ENCODE measurements at places on chromosomes 13 and 19.

DNA sequence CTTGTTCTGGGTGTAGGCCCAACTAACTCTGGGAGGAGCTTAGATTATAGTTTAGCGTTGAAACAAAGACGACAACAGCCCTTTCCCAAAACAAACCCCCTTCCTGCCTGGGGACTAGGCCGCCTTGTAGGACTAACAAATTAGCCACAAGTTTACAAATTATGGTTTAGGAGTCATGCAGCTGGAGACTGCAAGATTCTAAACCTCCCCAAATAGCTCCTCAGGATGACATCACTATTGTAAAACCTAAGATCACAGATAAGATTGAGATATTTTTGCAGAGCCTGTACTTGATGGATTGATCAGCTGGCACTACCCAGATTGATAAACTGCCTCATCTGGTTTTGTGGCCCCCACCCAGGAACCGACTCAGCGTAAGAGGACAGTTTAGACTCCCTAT lies 2.3 kb upstream of the SLC25A15 start:
- no peak for DNase-seq

- no peak for DNase-seq
These were observed 2.7 kb downstream of the ZNF154 start for GRCh38 chr19:57706346-57706745.

DNA sequence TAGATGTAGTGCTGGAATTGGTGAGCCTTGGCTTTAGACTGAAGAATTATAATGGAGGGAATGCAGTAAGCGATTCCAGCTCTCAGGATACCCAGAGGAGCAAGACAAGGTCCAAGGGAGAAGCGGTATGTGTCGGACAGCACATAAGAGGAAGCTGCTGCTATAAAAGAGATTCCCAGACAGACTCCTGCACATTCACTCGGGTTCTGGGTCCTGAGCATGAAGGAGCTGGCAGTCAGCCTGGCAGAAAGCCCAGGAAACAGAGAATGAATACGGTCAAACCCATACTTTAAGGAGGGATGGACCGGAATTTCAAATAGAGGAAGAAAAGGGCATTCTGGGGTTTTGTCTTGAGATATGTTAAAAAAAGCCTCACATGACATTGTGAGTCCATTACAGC lies 308.3 kb downstream of the DNAJC15 start:
- DNase-seq, result no peak

- DNase-seq, result no peak
These were observed 6.8 kb downstream of the TMED1 start for GRCh38 chr19:10828981-10829821.

DNA sequence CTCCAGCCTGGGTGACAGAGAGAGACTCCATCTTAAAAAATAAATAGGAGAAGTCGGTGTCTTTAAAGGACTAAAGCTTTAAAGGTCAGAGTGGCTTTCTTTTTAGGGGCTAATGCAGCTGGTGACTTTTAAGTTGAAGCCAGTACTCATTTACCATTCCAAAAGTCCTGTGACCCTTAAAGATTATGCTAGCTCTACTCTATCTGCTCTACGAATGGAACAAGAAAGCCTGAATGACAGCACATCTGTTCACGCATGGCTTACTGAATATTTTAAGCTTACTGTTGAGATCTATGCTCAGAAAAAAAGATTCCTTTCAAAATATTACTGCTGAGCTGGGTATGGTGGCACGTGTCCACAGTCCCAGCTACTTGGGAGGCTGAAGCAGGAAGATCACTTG lies 16.4 kb downstream of the TDRD12 start:
- no peak for DNase-seq

- no peak for DNase-seq
These were observed 4.0 kb upstream of the PRAM1 start for GRCh38 chr19:8506402-8506957.

DNA sequence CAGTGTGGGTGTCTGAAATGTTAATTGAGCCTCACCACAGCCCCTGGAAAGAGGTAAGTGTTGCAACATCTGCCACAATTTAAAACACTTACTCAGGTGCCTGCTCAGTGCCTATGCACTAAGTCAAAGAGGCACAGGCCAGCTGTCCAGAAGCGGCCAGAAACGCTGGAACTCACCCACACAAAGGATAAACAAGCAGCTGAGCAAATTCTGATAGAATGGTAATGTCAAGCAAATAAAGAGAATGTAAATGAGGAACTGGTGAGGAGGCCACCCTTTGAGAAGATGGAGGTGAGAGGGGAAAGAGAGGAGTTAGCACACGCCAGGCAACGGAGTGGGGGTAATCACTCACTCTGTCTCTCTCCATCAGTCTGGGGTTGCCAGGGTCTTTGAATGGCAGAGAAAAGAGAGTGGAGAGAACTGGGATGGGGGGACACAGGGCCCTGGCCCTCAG lies 67.7 kb upstream of the SERP2 start:
- no peak for DNase-seq

DNA sequence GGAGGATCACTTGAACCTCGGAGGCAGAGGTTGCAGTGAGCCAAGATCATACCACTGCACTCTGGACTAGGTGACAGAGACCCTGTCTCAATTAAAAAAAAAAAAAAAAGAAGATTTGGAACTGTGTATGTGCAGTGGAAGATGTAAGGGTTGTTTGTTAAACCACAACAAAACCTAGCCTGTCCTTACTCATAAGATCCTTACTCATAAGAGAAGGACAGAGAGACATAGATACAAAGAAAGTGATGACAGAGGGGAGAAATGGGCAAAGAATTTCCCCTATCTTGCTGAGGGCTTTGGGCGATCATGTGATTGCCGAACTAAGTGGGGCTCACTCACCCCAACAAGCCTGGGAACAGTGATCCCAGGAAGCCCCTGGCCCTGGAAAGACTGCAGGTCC lies 7.9 kb downstream of the ITPKC start:
- DNase-seq, result no peak

DNA sequence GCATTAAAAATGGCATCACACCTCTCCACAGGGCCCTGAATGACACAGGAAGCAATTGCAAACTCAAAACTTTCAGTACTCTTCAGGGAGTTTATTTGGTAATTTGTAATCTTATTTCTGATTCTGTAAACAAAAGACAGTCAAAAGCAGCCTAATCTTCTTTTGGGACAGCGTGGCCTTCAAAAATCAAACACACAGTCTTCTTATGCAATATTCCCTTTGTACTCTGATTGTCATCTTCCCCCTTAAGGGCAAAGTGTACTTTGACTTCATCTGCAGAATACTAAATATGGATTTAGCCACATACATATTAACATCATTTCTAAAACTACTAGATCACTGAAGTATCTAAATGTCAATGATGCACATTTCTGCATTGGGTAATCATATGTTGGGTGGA lies 322.0 kb downstream of the MZT1 start:
- no peak for DNase-seq

DNA sequence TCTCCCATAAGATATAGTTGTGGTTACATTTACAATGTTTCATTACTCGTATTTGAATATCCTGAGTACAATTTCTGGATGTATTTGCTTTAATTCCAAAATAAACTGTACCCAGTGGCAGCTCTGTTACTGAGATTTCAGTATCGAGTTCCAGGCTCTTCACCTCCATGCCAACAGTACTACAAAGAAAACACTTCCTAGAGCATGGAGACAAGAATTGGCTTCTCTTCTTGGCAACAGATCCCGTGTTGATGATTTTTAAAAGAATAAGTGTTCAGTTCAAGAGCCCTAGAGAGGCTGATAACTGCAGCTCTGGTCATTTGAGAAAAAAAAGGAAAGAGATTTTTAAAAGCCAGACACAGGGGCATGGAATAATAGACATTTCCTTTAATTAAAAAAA lies 302.8 kb downstream of the EFNB2 start:
- DNase-seq, result no peak

GRCh38 chr13:27120811-27121210 lies 50.8 kb downstream of the USP12 start:
- DNase-seq, result no peak

DNA sequence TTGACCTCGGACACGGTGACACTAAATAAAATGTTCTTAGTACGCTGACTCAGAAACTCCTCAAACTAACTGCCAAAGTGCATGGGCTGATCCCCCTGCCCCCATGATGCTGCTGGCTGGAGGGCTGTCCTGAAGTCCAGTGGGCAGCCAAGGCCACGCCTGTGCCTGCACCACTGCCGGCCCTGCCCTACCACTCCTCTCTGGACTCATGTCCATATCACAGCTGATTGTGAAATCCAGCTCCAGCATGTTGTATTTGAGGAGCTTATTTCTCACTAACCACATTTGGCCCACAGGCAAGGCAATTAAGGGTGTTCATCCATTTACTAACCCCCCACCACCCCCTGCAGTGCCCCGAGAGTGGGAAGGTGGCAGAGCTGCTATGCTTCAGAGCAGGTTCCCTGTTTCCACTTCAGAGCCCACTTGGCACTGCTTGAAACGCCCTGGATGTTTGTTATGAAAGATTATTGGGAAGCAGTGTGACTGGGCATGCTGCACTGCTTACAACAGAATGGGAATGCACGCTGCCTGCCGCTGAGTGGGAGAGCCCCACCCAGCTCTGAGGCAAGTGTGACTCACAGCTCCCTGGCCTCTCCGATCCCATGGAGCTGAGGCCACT lies 114.0 kb downstream of the UQCRFS1 start:
- DNase-seq, result no peak

GRCh38 chr13:50740052-50740741 lies 103.3 kb downstream of the DLEU7 start:
- no peak for DNase-seq

DNA sequence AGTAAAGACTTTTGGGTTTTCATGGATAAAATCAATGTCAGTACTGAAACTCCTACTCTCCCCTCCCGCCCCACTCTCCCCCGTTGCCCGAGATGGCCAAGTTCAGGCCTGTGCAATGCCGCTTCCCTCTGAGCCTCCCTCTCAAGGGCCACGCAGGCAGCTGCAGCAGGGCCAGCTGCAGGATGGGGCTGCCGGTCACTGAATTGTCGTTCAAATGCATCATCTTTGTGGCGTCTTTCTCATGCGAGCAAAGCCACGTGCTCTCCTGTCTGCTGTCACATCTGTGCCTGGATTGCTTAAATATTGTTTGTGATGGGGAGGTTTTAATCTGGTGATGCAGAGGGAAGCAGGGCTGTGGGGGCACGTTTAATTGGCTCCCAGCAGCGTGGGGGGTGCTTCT lies 26.6 kb downstream of the SHISA2 start:
- DNase-seq, result no peak

DNA sequence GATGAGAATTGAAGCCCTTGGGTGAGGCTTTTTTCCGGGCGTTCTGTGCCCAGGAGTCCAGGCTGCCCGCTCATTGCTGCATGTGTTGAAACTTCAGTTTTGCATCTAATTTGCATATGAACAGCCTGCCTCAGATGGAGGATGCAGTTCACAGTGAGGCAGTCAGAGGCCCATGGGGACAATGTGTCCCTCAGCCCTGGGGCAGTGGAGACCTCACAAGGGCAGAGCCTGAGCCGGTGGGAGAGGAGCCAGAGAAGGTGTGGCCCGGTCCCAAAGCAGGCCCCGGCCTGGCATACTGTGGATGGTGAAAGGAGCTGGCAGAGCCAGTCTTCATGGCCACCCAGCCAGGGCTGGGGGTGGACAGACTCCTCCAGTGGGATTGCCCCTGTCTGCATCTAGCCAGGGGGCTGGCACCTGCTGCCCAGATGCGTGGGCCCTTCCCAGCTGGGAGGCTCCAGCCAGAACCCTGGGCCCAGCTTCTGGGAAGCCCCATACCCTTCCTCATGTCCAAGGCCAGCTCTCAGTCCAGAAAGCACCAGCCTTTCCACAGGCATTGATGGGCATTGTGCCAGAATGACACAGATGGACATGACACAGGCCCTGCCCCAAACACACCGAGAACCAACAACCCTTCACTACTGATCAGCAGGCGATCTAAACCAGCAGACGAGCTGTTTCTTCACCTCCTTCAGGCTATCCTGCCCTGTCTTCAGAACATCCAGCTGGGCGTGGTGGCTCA lies 32.9 kb upstream of the KCTD15 start:
- DNase-seq, result no peak

GRCh38 chr13:85663856-85664255 lies 135.4 kb downstream of the SLITRK6 start:
- no peak for DNase-seq

- DNase-seq, result no peak
These were observed 152.5 kb downstream of the KCTD12 start for GRCh38 chr13:76733671-76734070.

DNA sequence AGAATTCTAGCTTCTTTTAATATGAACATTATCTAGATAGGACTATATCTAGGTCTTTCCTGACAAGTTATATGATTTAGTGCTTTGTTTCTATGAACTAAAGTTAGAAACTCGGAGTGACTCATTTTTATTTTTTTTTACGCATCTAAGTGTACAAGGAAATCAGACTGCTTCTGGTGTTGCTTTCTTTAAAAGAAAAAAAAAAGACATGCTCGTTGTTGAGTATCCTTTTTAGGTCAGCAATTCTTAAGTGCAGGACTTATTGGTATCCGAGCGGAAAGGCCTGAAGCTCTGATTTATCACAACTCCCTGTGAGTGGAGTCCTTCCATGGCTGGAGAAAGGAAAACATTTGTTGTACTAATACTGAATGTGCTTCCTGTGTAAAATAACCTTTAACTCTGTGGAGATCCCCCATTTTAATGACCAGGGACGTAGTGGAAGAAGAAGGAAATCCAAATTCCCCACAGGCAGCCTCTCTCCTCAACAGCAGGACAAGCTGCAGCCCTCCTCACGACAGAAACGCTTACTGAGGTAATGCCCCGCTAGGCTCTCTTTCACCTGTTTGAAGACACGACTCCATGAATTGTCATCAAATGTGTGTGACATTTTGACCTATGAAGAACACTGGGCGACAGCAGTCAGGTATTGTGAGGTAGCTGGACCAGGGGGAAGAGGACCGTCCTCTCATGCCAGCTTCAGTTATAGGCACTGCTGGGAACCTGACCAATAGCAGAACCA lies 17.9 kb upstream of the POMP start:
- DNase-seq, result no peak

DNA sequence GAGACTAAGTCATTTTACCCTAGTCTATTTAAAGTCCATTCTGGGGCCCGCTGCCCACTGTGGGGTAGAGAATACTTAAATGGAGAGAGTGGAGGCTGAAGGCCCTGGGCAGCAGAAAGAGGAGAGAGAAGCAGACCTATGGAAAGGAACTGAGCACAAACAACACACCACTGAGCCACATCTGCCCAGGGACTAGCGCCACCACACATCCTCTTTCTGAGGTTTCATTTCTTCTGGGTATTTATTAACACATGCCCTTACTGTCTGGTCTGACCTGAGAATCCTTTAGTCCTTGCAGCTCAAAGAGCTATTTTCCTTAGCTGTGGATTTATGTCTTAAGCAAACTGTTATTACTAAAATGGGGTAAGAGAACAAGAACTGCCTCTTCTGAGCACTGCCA lies 154.0 kb downstream of the NALCN start:
- no peak for DNase-seq

DNA sequence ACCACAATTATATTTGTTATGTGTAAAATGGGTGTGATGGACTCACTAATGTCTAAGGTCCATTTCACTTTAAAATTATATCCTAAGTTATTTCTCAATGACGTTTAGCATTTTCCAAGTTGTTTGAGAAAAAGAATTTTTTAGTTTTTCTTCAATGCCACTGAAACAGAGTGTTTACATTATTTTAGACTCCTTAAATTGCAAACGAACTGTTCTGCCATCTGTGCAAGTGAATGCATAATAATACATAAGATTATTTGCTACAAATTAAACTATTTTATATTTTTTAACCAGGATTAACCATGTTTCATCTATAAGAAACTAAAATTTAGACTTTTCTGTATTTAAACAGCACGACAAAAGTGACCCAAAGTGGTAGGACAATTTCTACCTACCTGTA lies 425.4 kb downstream of the NDFIP2 start:
- DNase-seq, result no peak

Data from stimulated activated CD4-positive, alpha-beta T cell treated with anti-CD3 and anti-CD28 coated beads, Interleukin-12 subunit alpha, Interleukin-12 subunit beta, amount 100 ng/mL, for 48 hours (primary cell).